Natural killer cell treated with Interleukin-12 subunit alpha and Interleukin-12 subunit beta and Interleukin-15 and Interleukin-18, amount 100 ng/mL, for 72 hours (primary cell): ENCODE measurements at places on chromosomes 2 and 18. TPM values are rescaled to one million over a fixed set of nuclear protein-coding genes. Genes with fewer than 3 reads are reported as not detected.

Gene CCDC141
- total RNA-seq, result 1.2 TPM

Gene TIGD1
- 9.4 TPM for total RNA-seq

GRCh38 chr2:111225856-111226255 lies 105.1 kb downstream of the BCL2L11 start:
- peaks cover 26% of the 10 kb centered on the region for H3K36me3 ChIP-seq
- no peak overlapping the region for H3K4me3 ChIP-seq
- H3K27ac ChIP-seq, result no peak overlapping the region
- H3K4me1 ChIP-seq, result peaks cover 22% of the 10 kb centered on the region
- H3K27me3 ChIP-seq, result peaks cover 18% of the 10 kb centered on the region

- H3K27ac ChIP-seq, result no peak overlapping the region
- DNase-seq, result no peak
- H3K36me3 ChIP-seq, result no peaks in the 10 kb centered on the region
- no peaks in the 10 kb centered on the region for H3K27me3 ChIP-seq
Measured at GRCh38 chr18:13235421-13235831, 16.9 kb downstream of the LDLRAD4 start.

DNA sequence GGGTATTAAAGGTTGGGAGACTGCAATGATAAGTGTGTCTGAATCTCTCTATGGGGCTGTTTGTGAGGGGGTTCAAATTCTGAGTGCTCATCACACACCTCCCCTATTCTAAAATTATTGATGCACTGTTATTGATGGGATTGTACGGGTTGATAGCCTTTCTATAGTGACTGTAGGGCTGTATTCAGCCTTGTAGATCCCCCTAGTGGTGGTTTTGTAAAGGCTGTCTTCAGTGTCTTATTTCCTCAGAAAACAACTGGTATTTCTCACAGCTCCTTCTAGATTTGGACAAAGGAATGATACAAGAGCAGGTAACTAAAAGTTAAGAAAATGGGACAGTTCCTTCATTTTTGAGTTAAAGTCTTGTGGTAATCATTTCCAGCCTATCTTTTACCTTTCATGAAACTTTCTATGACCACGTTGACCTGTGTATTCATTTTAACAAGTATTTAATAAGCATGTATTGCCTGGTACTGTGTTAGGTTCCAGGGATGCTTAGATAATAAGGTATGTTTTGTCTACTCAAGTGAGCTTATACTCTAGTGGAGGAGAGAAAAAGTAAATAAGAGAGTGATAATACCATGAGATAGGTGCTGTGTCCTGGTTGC lies 21.2 kb downstream of the SMAD4 start:
- peaks cover 23% of the 10 kb centered on the region for H3K4me1 ChIP-seq
- DNase-seq, result peak; percentile 62
- no peaks in the 10 kb centered on the region for H3K36me3 ChIP-seq
- H3K4me3 ChIP-seq, result no peak overlapping the region
- H3K27ac ChIP-seq, result peak overlapping the region; percentile 47
- H3K27me3 ChIP-seq, result no peaks in the 10 kb centered on the region

GRCh38 chr2:219595256-219595655 lies 2.4 kb upstream of the STK11IP start:
- H3K36me3 ChIP-seq, result no peaks in the 10 kb centered on the region
- DNase-seq, result no peak

DNA sequence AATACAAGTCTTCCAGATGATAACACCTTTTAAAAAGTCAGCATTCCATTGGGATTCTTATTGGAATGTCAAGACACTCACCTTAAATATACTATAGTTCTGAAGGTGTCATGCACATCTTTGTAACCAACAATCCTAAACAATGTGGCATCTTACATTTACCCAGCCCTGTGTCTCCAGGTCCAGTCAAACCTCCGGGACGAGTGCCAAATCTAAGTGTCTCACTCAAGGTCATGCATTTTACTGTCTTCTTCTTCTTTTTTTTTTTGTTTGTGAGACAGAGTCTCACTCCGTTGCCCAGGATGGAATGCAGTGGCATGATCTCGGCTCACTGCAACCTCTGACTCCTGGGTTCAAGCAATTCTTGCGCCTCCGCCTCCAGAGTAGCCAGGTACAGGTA lies 206.9 kb upstream of the FAM98A start:
- no peak overlapping the region for H3K27ac ChIP-seq
- no peaks in the 10 kb centered on the region for H3K4me1 ChIP-seq
- no peaks in the 10 kb centered on the region for H3K36me3 ChIP-seq
- H3K4me3 ChIP-seq, result no peak overlapping the region
- no peak for DNase-seq
- H3K27me3 ChIP-seq, result no peaks in the 10 kb centered on the region

DNA sequence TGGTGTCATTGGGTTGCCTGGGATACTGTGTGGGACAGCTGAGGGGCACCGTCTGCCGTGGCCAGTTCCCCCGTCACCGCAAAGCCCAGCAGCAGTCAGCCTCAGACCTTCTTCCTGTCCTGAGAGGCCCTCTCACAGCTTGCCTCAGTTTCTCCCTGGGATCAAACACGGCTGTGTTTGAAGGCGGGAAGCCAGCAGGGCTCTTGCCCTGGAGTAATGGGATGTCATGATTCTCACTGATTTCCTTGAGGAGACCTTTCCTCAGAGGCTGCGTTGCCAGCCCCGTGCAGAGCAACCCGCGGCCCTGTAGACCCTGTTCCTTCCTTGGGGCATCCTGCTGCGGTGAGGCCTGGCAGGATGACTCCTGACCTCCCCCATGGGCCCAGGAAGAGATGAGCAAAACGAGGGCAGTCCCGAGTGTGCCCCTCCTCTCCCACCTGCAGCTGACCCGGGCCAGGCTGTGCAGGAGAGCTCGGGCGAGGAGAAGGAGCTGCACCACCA lies 13.9 kb upstream of the NFATC1 start:
- H3K4me1 ChIP-seq, result peaks cover 10% of the 10 kb centered on the region
- no peaks in the 10 kb centered on the region for H3K27me3 ChIP-seq
- H3K36me3 ChIP-seq, result peaks cover 6% of the 10 kb centered on the region
- no peak overlapping the region for H3K4me3 ChIP-seq

DNA sequence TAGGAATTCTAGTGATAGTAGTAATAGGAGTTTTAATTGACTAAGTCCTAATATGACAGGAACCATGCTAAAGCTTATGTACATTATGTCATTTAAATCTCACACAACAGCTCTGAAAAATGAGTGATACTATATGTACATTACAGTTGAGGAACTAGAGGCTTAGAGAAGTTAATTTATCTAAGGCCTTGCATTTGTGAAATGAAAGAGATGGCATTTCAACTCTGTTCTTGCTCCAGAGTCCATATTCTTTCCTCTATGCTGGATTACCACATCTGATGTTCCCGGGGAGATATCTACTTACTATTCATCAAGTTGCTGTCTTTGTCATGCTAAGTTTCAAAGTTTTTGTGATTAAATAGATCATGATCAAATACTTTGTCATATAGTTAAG lies 5.7 kb downstream of the AGPS start:
- no peak overlapping the region for H3K4me3 ChIP-seq
- no peaks in the 10 kb centered on the region for H3K27me3 ChIP-seq
- peaks cover 63% of the 10 kb centered on the region for H3K4me1 ChIP-seq
- H3K36me3 ChIP-seq, result peaks cover 6% of the 10 kb centered on the region

- no peaks in the 10 kb centered on the region for H3K36me3 ChIP-seq
- H3K4me3 ChIP-seq, result no peak overlapping the region
- H3K4me1 ChIP-seq, result peaks cover 21% of the 10 kb centered on the region
- no peak overlapping the region for H3K27ac ChIP-seq
Measured at GRCh38 chr2:8367833-8368232, 314.0 kb upstream of the ID2 start.

DNA sequence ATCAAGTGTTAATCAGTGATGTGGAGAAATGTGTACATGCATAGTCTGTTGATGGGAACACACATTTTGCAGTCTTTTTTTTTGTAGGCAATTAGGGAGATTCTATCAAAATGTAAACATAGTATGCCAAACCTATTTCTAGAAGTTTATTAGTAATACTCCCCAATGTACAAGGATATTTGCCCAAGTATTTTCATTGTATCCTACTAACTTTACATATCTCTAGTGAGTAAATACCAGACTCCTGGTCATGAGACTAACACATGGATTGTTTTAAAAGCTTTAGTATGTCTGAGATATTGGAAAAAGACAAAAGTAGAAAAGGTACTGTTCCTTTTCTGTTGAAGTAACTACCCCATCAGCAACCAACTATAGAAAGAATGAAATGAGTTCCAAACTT lies 513.0 kb downstream of the PTPRM start:
- H3K27me3 ChIP-seq, result no peaks in the 10 kb centered on the region
- no peak overlapping the region for H3K27ac ChIP-seq
- H3K4me1 ChIP-seq, result no peaks in the 10 kb centered on the region
- no peaks in the 10 kb centered on the region for H3K36me3 ChIP-seq

DNA sequence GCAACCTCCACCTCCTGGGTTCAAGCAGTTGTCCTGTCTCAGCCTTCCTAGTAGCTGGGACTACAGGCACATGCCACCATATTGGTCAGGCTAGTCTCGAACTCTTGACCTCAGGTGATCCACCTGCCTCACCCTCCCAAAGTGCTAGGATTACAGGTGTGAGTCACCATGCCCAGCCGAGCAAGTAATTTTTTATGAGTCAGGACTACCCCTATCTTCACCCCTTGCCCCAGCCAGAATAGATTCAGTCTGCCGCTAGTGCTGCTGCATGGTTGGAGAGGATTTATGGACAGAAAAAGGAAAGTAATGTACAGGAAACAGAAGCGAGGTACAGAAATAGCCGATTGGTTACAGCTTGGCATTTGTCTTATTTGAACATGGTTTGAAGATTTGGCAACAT lies 48.9 kb downstream of the BMPR2 start:
- H3K4me1 ChIP-seq, result no peaks in the 10 kb centered on the region
- peaks cover 5% of the 10 kb centered on the region for H3K36me3 ChIP-seq
- no peak overlapping the region for H3K4me3 ChIP-seq
- H3K27me3 ChIP-seq, result no peaks in the 10 kb centered on the region
- no peak for DNase-seq
- H3K27ac ChIP-seq, result no peak overlapping the region

GRCh38 chr2:33084433-33084832 lies 137.7 kb downstream of the LTBP1 start:
- H3K36me3 ChIP-seq, result no peaks in the 10 kb centered on the region
- H3K27me3 ChIP-seq, result peaks cover 7% of the 10 kb centered on the region
- H3K4me3 ChIP-seq, result peak overlapping the region; percentile 13
- peaks cover 41% of the 10 kb centered on the region for H3K4me1 ChIP-seq
- no peak overlapping the region for H3K27ac ChIP-seq

DNA sequence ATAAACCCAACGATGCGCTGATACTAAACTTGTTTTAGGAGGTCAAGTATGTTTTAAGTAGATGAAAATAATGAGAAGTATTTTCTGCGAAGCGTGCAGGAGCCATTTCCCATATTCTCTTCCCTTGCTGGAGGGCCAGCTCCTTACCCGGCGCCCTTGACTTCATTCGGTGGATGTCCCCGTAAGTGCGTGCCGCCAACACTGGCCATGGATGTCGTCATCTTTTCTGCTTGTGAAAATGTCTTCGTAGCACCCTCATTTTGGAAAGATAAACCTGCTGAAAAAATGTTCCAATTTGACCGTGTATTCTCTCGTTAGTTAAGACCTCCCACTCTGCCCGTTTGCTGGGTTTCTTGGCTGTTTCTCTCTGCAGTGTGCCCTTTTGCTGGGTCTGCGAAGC lies 127.5 kb downstream of the RTP5 start:
- no peak for DNase-seq
- no peak overlapping the region for H3K4me3 ChIP-seq
- peaks cover 5% of the 10 kb centered on the region for H3K27me3 ChIP-seq
- peaks cover 3% of the 10 kb centered on the region for H3K4me1 ChIP-seq
- no peaks in the 10 kb centered on the region for H3K36me3 ChIP-seq

GRCh38 chr2:23614701-23615100 lies 229.7 kb downstream of the KLHL29 start:
- DNase-seq, result no peak
- no peak overlapping the region for H3K4me3 ChIP-seq
- peak overlapping the region; percentile 6 for H3K27ac ChIP-seq

GRCh38 chr18:13592246-13592645 lies 134.1 kb downstream of the FAM210A start:
- H3K27ac ChIP-seq, result no peak overlapping the region
- peaks cover 25% of the 10 kb centered on the region for H3K36me3 ChIP-seq
- no peak overlapping the region for H3K4me3 ChIP-seq
- H3K4me1 ChIP-seq, result peaks cover 41% of the 10 kb centered on the region
- DNase-seq, result no peak
- H3K27me3 ChIP-seq, result no peaks in the 10 kb centered on the region
